ENCODE measurements at places on chromosomes 2 and 18.

- DNase-seq = no peak
Observed at GRCh38 chr2:3428577-3428976, 49.1 kb downstream of the TRAPPC12 start.

- no peak for DNase-seq
Observed at GRCh38 chr18:79367480-79367879, 28.2 kb upstream of the NFATC1 start.

GRCh38 chr18:11976315-11977152 lies 4.8 kb upstream of the IMPA2 start:
- DNase-seq = no peak

GRCh38 chr2:158953926-158954763 lies 14.3 kb upstream of the TANC1 start:
- no peak for DNase-seq

DNA sequence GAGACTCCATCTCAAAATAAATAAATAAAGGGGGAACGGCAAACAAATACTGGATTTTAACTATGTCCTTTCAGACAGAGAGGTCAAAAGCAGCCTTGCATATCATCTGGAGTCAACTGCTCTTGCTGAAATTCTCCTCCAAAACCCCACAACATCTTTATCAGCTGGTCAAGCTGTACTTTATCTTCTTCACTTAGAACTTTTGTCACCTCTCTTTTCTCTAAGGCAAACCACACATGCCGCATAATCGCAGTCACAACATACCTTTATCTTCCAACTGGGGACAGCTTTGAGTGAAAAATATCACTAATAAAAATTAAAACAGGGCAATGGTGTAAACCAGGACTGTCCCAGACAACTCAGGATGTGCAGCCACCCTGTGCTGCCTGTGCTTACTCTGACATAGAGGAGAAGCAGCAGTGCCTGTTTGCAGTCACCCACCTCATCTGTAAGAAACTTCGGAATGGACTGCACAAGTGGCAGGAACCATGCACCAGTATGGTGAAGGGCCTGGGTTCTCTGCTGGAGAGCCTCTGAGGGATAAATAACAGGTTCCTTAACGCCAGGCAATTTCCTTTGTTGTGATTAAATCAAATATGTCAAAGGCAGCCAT lies 6.2 kb downstream of the MPPE1 start:
- DNase-seq = no peak

DNA sequence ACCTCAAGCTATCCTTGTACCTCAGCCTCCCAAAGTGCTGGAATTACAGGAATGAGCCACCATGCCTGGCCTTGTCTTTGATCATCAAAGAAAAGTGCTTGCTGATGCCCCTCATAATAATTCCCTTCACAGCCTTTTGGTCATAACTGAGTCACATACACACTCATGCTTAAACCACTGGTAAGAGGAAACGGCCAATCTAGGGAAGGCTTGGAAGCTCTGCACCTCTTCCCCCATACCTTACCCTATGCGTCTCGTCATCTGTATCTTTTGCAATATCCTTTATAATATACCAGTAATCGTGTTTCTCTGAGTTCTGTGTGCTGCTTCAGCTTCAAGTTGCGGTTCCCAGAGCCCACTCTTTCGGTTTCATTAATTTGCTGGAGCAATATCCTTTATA lies 4.8 kb upstream of the RNF138 start:
- DNase-seq = no peak

DNA sequence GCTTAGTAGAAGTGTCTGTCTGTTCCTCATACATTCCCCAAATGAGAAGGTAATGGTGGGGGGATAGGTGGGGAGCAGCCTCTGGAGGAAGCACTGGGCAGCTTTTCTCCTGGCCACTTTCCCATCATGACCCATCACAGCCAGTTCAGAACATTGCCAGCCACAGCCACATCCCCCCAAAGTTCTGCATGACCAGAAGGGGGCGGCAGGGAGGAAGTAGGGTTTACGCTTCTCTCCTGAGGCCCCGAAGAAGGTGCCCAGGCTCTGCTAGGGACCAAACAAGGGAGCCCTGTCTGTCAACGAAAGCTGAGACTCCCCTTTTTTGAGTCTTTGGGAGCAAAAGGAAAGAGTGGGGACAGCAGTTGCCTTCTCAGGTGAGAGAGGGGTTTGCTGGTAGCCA lies 7.7 kb downstream of the IGFBP5 start:
- no peak for DNase-seq

- DNase-seq = no peak
Observed at GRCh38 chr18:34909637-34910364, 131.4 kb upstream of the MAPRE2 start.

- no peak for DNase-seq
Observed at GRCh38 chr2:13667415-13667757, 950.6 kb downstream of the TRIB2 start.

DNA sequence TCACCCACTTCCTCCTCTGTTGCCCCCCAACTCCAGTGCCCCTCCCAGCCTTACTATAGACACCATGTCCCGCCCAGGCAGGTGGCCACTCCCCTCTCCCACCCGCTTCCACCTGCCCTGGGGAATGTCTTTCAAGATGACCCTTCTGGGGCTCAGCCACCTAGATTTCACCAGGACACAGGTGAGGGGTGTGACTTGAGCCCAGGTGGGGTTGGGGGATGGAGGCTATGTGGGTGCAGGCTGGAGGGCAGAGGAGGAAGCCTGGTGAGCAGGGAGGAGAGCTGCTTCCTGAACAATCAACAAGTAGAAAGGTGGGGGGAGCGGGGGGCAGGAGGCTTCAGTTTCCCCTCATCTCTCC lies 8.7 kb downstream of the ADRA2B start:
- no peak for DNase-seq

DNA sequence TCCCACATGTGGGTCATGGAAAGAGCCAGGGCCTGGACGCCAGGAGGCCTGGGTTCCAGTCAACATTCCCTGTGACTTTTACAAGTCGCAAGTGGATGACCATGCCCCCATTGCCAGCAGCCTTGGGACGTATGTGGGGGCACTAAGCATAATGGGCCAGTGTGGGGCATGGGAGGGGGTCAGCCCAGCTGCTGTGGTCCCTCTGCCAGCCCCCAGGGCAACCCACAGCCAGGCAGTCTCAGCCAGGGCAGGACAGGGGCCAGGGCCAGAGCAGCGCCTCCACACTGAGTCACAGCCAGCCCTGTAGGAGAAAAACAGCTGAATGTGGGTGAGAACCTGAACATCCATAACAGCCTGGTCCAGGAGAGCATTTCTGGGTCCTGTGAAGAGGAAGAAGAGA lies 173.2 kb downstream of the GFPT1 start:
- no peak for DNase-seq

- no peak for DNase-seq
Observed at GRCh38 chr18:36083729-36084128, 16.4 kb upstream of the RPRD1A start.

DNA sequence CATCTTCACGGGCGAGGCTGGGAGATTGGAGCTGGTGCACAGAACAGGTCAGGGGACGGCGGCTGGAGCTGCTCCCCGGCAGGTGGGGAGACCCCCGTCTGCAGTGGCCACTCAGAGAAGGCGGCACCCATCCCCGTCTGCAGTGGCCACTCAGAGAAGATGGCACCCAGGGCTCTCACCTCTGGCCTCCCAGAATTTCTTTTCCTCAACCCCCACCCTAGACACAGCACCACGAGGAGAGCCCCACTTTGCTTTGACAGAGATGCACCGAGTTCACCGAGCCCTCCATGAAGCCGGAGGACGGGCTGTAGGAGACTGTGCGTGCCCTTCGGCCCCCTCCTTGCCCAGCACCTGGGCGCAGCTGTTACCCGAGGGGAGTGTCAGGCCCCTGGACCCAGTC lies 201.6 kb upstream of the SALL3 start:
- DNase-seq = no peak

GRCh38 chr2:71776227-71776626 lies 322.9 kb downstream of the DYSF start:
- DNase-seq = no peak

GRCh38 chr2:11990576-11990975 lies 244.1 kb downstream of the LPIN1 start:
- no peak for DNase-seq

- DNase-seq = no peak
Observed at GRCh38 chr2:43461453-43462073, 134.3 kb downstream of the THADA start.

DNA sequence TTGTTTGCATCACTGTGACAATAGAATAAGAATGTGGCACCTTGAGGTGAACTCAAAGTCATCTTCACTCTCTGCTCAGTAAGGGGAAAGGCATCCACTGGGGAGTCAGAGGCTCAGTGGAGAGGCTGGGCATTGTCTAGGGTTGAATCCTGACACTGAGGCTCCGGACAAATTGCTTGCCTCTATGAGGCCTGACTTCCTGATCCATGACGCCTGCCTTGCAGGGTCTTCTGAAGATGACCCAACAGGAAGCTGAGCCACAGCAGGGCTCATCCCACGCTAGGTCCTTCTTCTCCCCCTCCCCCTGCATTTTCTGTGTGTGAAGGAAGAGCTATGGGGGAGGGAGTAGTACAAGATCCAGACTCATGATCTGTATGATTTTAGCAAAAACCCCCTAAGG lies 265.1 kb downstream of the SH3BP4 start:
- no peak for DNase-seq

GRCh38 chr2:106061611-106062349 lies 132.3 kb downstream of the UXS1 start:
- DNase-seq = no peak

DNA sequence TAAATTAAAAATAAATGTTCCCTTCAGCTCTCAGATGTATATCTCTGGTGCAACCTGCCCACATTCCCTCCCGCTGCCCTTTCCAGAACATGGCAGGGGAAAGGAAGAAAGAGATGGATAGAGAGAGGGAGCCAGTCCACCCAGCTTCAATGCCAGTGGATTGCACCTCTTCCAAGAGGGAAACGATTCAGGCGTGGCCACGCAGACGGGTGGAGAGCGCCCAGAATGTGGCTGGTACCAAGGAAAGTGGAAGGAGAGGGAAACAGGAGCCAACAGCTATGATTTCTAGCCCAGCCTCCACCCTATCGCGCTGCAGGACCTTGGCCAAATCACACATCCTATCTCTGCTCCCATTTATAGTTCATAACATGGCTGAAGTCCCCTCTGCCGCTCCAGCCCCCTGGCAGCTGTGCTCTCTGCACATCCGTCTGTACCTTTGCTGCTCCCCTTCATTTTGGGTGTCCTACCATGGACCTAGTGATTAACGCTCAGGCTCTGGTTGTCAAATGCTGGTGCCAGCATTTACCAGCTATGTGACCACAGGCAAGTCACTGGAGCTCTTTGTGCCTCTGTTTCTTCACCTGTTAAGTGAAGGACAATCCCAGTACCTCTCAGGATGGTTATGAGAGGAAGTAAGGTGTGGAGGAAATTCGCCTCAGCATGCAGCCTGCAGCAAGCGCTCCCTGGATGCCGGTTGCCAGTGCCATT lies 66.5 kb downstream of the SFXN5 start:
- no peak for DNase-seq

DNA sequence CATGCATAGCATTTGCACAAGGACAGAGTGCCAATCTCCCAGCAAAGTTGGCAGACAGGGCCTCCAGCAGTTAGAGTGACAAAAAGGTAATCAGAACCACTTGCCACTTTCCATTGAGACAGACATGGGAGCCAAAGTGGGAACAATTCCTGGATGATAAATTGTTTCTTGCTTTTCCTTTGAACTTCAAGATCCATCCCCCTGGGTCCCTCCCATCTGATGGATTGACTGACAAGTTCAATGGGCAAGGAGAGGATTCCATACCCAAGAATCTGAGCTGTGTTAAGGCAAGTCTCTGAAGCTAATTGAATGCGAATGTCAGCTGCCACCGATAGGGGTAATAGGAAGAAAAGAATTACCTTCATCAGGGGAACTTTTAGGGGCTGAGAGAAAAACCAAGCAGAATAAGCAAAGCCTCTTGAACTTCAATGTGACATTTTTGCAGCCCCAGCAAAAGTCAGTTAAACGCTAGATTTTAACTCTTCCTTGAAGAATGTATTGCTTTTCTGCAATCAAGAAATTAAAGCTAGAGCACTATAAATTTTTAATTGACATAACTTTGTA lies 96.5 kb downstream of the LYPD1 start:
- no peak for DNase-seq

GRCh38 chr2:119234021-119235019 lies 10.7 kb downstream of the STEAP3 start:
- no peak for DNase-seq

GRCh38 chr2:230956827-230957755 lies 32.0 kb upstream of the GPR55 start:
- no peak for DNase-seq

DNA sequence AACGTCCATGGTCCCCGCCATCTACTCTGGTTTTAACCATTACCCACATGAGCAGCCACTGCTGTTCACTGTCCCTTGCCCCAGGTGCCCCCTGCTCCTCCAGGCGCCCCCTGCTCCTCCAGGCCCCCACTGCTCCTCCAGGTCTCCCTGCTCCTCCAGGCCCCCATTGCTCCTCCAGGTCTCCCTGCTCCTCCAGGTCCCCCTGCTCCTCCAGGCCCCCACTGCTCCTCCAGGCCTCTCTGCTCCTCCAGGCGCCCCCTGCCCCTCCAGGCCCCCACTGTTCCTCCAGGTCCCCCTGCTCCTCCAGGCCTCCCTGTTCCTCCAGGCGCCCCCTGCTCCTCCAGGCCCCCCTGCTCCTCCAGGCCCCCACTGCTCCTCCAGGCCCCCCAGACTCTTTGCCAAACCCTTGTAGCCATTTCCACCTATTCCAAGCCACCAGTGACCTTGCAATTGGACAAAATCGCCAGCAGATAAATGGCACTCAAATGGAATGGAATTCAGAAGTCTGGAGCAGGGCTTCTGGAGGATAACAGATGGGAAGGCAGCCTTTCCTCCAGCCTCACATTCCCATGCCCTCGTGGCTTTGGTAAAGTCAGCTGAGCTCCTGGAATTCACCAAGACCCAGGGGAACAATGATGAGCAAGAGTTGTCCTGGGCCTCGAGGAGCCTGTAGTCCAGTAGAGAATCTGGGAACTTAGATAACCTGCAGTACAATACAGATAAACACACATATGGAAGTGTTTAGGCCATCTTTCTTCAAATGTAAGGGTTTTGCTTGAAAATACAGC lies 13.3 kb upstream of the RPL31 start:
- DNase-seq = no peak

DNA sequence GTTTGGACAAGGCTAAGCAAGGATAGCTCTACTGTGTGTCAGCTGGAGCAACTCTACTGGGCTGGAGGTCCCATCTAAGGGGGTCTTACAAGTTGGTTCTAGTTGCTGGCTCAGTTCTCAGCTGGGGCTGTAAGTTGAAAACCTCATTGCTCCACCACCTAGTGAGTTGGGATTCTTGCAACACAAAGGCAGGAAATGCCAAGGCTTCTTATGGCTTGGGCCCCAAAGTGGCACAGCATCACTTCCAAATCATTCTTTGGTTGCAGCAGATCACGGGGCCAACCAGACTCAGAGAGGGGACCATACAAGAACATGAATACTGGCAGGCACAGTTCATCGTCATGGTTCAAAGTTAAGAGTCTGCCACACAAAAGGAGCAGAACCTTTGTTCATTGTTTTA lies 332.7 kb downstream of the LRRTM1 start:
- no peak for DNase-seq
